Pulmonary artery endothelial cell (primary cell): ENCODE measurements at places on chromosomes 7 and 10.

DNA sequence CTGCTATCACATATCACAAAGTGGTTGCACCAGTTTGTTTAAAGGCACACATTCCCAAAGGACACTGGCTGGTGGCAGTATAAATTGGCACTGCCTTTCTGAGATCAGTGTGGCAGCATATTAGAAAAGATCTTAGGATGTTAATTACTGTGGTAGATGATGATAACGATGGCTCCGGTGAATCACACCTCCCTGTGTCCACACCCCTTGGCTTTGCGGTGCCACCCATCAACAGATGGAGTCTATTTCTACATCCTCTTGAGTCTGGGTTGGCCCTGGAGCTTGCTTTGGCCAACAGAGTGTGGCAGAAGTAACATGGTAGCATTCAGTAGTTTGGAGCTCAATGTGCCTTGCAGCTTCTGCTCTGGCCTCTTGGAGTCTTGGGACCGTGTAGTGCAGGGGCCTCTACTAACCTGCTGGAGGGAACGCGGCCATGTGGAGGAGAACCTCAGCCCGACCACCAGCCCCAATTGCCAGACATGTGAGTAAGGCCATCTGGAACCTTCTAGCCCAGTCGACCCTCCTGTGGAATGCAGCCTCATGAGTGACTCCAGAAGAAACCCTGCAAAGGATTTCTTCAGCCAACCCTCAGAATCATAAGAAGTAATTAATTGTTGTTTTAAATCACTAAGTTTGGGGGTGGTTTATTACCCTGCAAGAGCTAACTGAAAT, 27.2 kb upstream of the PLEKHA1 start:
- no peak for DNase-seq

- no peak for DNase-seq
Observed at GRCh38 chr7:98086281-98086718, 20.4 kb upstream of the LMTK2 start.

DNA sequence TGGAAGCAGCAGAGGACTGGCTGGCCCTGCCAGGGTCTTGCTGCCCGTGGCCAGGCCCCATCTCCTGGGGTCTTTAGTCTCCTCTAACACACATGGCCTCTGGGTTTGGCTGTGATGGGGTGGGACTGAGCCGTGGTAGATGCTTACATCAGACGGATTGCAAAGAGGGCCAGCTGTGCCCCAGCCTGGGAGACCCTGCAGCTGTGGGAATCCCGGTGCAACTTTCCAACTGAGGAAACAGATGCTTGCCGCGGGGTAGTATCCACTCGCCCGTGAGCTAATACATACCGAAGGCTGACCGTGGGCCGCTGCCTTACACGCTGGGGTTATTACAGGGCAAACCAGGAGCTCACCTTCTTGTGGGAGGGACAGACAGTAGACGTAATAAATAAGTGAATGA, 24.1 kb upstream of the SH2B2 start:
- DNase-seq: no peak

- no peak for DNase-seq
Observed at GRCh38 chr7:102810916-102811315, 62.1 kb downstream of the FAM185A start.

- DNase-seq: peak; percentile 7
Observed at GRCh38 chr7:30206491-30206890, 71.7 kb downstream of the MTURN start.

DNA sequence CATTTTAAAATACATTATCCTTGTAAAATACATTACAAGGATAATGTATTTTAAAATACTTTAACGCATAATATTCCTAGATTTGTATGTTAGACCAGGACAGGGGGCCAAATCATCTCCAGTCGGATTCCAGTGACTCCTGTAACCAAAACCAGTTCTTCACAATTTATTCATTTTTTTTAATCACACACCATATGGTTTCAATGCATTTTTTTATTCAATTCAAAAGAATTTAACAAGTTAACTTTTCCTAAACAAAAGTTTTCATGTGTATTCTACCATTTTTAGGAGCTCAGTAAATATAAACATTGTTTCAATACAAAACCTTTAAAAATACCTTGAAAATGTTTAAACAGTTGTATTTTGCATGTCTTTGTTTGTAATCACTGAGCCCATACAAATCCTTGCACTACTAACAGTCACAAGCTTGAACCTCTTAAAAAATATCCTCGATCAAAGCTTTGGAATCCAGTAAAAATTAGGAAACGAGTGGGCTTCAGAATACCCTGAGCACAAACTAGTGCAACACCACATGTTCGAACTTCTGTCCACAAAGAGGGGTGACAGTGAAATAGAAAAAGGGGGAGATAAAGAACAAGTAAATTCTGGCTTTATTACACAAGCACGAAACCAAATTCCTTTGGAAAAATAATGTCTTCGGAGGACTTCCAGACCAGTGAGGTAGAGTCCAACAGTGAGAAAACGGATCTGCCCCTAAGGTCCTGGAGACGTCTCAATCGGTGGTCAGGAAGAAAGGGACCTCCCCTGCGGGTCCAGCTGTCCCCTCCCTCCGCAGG, 1.6 kb downstream of the CCDC71L start:
- DNase-seq: no peak

DNA sequence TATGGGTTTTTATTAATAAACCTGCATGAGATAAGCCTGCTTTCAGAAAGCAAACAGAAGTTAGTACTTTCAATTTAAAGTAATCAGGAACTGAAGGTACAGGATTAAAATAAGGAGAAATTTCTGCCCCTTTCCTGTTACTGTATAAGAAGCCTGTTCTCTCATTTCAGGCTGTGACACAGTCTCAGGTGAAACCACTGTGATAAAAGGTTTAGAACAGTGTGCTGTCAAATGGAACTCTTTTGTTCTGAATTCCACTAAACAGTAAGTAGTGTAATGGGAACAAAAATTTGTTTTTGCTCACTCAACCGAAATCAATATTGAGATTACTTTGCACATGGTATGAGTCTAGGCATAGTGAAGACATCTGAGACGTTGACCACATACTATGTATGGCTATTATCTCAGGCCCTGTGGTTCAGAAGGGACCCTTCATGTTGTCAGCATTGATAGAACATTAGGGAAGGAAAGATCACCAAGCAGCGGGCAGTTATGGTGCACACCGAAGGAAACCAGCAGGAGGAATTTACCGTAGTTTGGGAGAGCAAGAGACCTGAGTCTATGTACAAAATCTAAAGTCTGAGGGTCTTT, 14.9 kb downstream of the HEPACAM2 start:
- no peak for DNase-seq

- no peak for DNase-seq
Observed at GRCh38 chr10:121974535-121975294, at the start of gene NSMCE4A. NSMCE4A (minus strand) TSS chr10:121975217; CDS start chr10:121975165, 52 bp downstream.

DNA sequence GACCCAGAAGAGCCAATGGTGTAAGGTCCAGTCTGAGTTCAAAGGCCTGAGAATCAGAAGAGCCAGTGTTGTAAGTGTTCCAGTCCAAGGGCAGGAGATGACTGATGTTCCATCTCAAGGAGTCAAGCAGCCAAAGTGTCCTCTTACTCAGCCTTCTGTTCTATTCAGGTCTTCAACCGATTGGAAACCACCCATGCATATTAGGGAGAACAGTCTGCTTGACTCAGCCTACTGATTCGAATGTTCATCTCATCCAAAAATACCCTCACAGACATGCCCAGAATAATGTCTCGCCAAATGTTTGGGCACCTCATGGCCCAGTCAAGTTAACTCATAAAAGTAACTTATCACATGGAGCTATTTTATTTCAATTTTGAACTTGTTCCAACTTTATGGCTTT, 2.9 kb upstream of the WDFY4 start:
- no peak for DNase-seq

GRCh38 chr7:15886626-15887025, 200.1 kb upstream of the MEOX2 start:
- no peak for DNase-seq

DNA sequence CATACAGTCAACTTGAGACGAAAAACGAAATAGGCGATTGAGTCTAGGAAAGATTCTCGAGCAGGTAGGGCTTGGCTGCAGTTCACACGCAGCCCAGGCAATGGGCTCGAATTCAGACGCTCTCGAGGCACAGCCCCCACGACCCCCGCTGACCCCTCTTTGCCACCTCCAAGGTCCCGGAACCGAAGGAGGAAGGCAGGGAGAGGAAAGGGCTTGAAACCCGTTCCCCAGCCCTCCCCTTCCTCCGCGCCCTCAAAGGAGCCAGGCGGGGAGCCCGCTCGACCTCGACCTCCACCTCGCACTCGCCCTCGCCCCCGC, 441 bp downstream of the CCDC186 start:
- no peak for DNase-seq

DNA sequence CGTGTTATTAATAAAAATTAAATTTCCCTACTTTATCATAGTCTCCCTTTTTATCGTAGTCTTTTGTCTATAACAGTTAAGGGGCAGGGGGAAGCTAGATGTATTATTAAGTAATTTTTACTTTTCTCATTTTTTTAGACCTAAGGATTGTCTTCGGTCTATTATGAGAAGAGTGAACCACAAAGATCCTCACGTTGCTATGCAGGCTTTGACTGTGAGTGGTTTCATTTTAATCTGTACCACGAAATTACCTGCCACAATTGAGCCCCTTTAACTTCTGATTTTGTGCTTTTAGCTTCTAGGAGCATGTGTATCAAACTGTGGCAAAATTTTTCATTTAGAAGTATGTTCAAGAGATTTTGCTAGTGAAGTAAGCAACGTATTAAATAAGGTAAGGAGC, 40.6 kb downstream of the STAM start:
- DNase-seq: no peak

GRCh38 chr10:77032188-77032570, 605.4 kb downstream of the KCNMA1 start:
- no peak for DNase-seq

DNA sequence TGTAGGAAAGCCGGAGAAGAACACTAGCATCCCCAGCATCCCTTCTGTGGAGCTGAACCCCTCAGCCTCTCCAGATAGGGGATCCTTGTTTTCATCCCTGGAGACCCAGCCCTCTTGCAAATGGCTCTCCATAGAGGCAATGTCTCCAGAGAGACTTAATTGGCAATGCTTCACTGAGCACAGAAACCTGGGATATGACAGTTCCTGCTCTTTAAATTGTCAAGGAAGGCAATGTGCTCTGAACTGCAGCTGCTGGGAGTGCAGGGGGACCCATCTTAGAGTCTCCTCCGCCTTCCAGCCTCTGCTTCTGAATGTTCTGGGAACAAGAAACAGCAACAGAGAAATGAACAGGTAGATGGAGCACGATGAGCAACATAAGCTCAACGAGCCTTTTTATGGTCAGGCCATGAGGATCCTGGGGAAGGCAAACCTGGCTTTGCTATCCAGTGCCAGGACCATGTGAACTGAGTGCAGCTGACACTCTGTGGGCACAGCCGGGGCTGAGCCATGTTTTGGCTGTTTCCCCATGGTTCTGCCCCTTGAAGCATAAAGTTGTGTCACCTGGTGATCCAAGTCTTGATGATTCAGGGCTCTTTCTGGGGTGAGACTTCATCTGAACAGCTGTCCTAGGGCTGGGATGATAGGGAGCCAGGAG, 481.0 kb downstream of the PLXNA4 start:
- no peak for DNase-seq

GRCh38 chr10:100341953-100342626, 4.9 kb upstream of the SCD start:
- DNase-seq: no peak

- no peak for DNase-seq
Observed at GRCh38 chr7:27535795-27536194, 126.9 kb downstream of the HIBADH start.
